ENCODE measurements at places on chromosomes 6 and 20. TPM values are rescaled to one million over a fixed set of nuclear protein-coding genes. Genes with fewer than 3 reads are reported as not detected.

Gene CD109
- total RNA-seq: 26.4 TPM

Gene C20orf144
- total RNA-seq: 0.29 TPM

Gene LAMP5
- not detected for total RNA-seq

Gene NUP43
- 27.7 TPM for total RNA-seq

Gene TMEM170B
- total RNA-seq: 5.7 TPM

Gene ADGRG6
- total RNA-seq: 5.7 TPM

Gene GTSF1L
- total RNA-seq: not detected

Gene GRIK2
- total RNA-seq: 12.6 TPM

Gene SRPK1
- total RNA-seq: 23.1 TPM

Gene SIRPD
- not detected for total RNA-seq

Gene WDR27
- 12.9 TPM for total RNA-seq

Gene PRL
- total RNA-seq: not detected

Gene GLP1R
- 4.3 TPM for total RNA-seq

Gene CCM2L
- total RNA-seq: 7.2 TPM

Gene SLC17A3
- total RNA-seq: not detected

Gene STXBP5
- total RNA-seq: 10.6 TPM

Gene UCKL1
- total RNA-seq: 30.8 TPM

Gene CEP162
- total RNA-seq: 5.5 TPM

Gene UNC93A
- not detected for total RNA-seq

Gene KIF25
- 0.34 TPM for total RNA-seq

Gene SLC22A3
- 2.1 TPM for total RNA-seq

Gene THBD
- total RNA-seq: 50.5 TPM

Gene HTR1B
- not detected for total RNA-seq

Gene ECT2L
- 2.8 TPM for total RNA-seq

Gene CASS4
- 0.65 TPM for total RNA-seq

Gene CNR1
- total RNA-seq: 3.8 TPM

Gene TRIM40
- not detected for total RNA-seq

Gene PRKN
- total RNA-seq: 22.2 TPM

Gene SLC22A23
- total RNA-seq: 4.3 TPM

Gene CCN6
- not detected for total RNA-seq

Gene KCNK17
- total RNA-seq: 0.53 TPM

Gene IPCEF1
- total RNA-seq: 1.2 TPM

Gene TPD52L2
- 67.5 TPM for total RNA-seq

Gene SLC22A7
- total RNA-seq: not detected

Gene LMBRD1
- 38.6 TPM for total RNA-seq

Gene FOXA2
- not detected for total RNA-seq

Gene PPIL6
- 3.0 TPM for total RNA-seq
